ENCODE measurements at places on chromosomes 2 and 18. TPM values are rescaled to one million over a fixed set of nuclear protein-coding genes. Genes with fewer than 3 reads are reported as not detected.

The VWA3B gene
- not detected for total RNA-seq

The EIF2AK2 gene
- total RNA-seq = 32.8 TPM

The SOX11 gene
- 12.1 TPM for total RNA-seq

The ANKRD30B gene
- 1.1 TPM for total RNA-seq

The VWC2L gene
- not detected for total RNA-seq

The SLC1A4 gene
- total RNA-seq = 2.8 TPM

The IL1RL2 gene
- 1.2 TPM for total RNA-seq

The GPR17 gene
- not detected for total RNA-seq

The IL18R1 gene
- 0.06 TPM for total RNA-seq

The SRD5A2 gene
- total RNA-seq = not detected

The STARD6 gene
- not detected for total RNA-seq

The ITM2C gene
- total RNA-seq = 24.0 TPM

The RAB11FIP5 gene
- 33.7 TPM for total RNA-seq

Data from LHCN-M2 (cell line).